Stimulated activated CD4-positive, alpha-beta T cell treated with anti-CD3 and anti-CD28 coated beads, Interleukin-1b, Interleukin-23, amount 100 ng/mL, for 1 hour (primary cell): ENCODE measurements at places on chromosomes 16 and 17.

DNA sequence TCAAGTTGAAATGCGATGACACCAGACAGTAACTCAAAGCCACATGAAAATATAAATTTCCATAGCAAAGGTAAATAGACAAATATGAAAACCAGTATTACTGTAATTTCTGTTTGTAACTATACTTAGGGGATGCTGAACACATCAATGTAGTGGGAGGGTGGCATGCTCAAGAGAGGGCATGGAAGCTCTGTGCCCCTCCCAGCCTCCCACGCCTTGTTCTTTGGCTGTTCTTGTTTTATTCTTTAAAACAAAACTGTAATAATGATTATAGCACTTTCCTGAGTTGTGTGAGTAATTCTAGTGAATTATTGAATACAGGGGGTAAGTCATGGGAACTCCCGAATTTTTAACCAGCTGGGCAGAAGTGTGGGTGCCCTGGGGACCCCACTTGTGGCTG is 11.0 kb upstream of the GPT2 start:
- no peak for DNase-seq

DNA sequence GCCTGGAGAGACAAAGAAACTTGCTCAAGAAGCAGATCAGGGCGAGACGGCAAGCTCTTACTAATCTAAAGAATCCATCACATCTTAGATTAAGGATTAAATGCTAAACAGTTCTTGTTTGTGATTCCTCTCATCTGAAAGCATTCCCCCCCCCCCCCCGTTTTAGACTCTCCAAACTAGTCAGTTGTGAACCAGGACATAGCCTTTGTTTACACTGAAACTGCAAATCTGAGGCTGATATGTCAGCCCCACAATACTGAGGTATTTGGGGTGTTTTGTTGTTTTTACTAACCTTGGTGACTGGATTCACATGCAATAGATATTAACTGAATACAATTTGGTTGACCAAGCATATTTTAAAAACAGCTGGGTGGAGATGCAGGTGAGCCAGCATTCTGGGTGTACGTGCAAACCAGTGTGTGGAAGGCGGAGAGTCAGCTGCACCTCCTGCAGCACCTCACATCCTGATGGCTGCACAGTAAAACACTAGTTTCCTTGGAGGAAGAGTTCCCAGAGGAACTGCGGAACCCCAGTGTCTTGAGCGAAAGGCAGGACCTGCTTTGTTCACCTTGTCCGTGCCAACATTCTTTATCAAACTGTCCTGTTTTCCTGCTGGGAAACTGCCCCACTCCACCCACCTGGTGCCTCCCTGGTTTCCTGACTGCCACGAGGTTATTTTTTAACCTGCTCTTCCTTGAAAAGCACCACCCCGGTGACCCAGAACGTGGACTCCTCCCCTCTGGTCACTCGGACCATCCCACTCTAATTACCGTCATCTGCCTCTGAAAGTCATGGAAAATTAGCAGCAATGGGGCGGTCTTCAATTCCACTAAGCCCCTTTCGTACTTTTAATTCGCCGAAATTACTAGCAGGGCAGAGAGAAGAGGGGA is 1.2 kb upstream of the YPEL2 start:
- no peak for DNase-seq

DNA sequence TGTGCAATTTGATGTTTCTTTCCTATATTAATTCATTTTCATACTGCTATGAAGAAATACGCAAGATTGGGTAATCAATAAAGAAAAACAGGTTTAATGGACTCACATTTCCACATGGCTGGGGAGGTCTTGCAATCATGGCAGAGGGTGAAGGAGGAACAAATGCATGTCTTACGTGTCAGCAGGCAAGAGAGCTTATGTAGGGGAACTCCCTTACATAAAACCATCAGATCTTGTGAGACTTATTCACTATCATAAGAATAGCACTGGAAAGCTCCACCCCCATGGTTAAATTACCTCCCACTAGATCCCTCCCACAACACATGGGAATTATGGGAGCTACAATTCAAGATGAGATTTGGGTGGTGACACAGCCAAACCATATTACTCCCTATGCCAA is 418.9 kb upstream of the MAF start:
- DNase-seq, result no peak

- DNase-seq, result no peak
Observed at GRCh38 chr16:73022534-73022933, 25.4 kb downstream of the ZFHX3 start.

GRCh38 chr17:76957678-76958464 is 89.7 kb downstream of the MGAT5B start:
- no peak for DNase-seq

DNA sequence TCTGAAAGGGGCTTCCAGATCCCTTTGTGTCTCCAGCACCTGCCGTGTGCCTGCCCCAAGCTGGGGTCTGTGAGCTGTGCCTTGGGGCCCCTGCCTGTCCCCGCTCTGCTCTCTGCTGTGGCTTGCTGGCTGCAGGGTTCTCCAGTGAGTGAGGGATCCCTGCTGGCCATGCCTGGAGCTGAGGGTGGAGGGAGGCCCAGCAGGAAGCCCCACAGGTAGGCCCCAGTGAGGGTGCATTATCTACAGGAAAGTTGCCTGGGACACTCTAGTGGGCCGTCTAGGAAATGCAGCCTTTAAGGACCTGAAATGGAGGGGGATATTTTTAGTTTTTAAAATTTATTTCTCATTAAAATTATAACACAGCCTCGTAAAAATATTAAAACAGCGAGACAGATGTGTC is 50.9 kb downstream of the JPH3 start:
- DNase-seq, result no peak

DNA sequence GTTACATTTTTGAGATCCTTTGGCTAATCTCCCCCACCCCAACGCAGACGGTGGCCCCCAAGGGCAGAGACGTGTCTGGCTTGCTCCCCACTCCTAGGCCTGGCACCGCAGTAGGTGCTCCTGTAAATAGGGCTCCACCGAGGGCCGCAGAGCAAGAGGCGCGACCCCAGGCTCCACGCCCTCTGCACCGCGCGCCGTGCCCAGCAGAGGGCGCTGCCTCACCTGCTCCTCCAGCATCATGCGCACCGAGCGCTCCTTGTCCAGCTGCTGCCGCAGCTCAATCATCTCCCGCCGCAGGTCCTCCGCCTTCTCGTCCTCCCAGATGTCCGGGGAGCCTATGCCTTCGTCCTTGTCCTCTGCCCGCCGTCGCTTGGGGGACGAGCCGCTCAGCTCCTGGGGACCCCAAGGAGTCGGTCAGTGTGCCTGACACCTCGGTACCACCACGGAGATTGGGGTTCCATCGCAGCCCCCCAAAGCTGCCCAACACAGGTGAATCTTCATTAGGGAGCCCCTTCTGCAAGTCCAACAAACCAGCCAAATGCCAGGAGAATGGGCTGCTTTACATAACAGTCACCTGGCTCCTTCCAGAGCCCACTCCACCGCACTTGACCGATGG is 11.2 kb downstream of the TFAP4 start:
- DNase-seq, result peak; percentile 19

- no peak for DNase-seq
Observed at GRCh38 chr16:2015117-2015946, 4.3 kb upstream of the NPW start.

GRCh38 chr17:17256316-17256715 is 19.3 kb upstream of the FLCN start:
- no peak for DNase-seq

- DNase-seq, result no peak
Observed at GRCh38 chr17:65553009-65553645, 8.3 kb downstream of the AXIN2 start.

DNA sequence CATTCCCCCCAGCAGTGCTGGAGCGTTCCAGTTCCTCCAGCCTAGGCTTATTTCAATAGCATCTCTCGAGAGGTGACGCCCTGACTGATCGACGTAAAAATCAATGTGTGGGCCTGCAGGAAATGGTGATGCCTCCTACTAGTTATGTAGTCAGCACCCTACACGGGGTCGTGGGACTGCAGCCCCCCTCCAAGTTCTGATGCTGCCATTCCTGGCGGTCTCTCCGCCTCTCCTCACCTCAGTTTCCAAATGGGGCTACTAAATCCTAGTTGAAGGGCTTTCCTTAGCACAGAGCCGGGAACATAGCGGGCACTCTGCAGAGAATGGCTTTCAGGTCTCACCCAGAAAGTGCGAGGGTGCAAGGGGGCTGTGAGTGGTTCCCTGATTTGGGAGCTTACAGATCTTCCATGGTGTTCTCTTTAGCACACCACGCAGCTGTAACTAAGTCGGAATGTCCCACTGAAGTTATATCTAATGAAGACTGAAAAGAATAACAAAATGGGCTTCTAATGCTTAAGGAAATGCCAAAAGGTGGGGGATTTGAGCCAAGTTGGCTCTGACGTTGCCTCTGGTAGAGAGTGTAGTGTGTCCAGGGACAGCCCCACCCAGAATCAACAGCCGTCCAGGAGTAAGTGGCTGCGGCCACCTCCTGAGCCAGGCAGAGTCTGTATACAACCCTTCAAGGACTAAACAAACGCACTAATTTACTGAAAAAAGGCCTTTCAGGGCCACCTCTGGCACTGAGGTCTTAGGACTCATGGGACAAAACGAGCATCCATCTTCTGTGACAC is 299.7 kb upstream of the FOXF1 start:
- DNase-seq, result no peak

- no peak for DNase-seq
Observed at GRCh38 chr16:48426244-48427141, 41.3 kb upstream of the SIAH1 start.

DNA sequence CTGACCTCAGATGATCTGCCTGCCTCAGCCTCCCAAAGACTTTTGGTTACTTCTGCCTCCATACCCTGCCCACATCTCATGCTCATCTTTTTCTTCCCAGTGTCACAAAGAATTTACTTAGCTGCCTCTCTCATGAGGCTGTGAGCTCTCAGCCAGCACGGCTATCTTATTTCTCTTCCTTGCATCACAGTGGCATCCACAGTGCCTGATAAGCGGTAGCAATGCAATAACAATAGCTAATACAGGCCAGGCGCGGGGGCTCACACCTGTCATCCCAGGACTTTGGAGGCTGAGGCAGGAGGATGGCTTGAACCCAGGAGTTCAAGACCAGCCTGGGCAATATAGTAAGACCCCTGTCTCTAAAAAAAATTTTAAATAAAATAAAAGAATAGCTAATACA is 15.5 kb upstream of the MARVELD3 start:
- DNase-seq, result no peak

DNA sequence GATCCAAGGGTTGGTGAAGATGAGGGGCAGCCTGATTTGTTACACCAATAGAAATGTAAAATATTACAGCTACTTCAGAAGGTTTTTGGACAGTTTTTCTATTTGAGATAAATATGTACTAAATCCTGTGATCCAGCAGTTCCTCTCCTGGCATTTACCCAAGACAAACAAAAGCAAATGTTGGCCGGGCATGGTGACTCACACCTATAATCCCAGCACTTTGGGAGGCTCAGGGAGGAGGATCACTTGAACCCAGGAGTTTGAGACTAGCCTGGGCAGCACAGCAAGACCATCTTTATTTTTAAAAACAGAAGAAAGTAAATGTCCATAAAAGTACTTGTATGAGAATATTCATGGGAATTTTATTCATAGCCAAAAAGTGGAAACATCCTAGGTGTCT is 64.8 kb upstream of the MRC2 start:
- DNase-seq, result no peak

- no peak for DNase-seq
Observed at GRCh38 chr16:80025236-80025635, 424.7 kb upstream of the MAF start.

- peak; percentile 76 for DNase-seq
Observed at GRCh38 chr16:30984669-30985400, at the start of gene HSD3B7. TSS of gene HSD3B7 (plus strand) at chr16:30985207. CDS start at chr16:30985659, 452 bp downstream.

DNA sequence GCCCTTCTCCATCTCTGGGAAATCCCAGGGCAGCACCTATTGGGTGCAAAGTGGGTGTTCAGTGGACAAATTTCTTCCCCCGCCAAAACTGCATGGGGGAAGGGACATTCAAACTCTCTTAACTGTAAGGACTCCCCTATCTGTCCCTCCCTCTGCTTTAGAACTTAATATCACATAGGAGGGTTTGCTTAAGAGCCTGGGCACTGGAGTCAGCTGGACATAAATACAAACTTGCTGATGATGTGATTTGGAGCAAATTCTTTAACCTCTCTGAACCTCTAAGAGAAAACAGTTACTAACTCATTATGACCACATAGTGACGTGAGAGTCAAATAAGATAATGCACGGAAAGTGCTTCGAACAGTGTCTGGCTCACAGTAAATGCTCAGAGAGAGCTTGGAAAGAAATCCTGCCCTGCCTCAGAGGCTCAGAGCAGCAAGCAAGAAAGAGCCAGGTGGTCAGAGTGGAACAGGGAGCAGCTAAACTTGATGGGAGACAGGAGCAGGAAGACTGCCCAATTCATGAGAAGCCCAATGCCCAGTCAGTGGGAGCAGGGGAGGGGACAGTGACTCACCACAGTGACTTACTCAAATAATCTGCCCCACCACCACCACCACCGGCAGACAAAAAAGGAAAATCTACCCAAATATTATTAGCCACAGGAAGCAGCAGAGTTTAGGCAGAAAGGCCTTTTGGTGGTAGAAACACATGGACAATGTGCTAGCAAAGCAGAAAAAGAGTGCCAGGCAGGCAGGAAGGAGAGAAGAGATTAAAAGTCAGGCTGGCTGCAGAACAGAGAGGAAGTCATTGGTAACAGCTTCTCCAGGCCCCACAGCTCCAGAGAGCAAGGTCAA is 23.9 kb upstream of the CCL1 start:
- no peak for DNase-seq

DNA sequence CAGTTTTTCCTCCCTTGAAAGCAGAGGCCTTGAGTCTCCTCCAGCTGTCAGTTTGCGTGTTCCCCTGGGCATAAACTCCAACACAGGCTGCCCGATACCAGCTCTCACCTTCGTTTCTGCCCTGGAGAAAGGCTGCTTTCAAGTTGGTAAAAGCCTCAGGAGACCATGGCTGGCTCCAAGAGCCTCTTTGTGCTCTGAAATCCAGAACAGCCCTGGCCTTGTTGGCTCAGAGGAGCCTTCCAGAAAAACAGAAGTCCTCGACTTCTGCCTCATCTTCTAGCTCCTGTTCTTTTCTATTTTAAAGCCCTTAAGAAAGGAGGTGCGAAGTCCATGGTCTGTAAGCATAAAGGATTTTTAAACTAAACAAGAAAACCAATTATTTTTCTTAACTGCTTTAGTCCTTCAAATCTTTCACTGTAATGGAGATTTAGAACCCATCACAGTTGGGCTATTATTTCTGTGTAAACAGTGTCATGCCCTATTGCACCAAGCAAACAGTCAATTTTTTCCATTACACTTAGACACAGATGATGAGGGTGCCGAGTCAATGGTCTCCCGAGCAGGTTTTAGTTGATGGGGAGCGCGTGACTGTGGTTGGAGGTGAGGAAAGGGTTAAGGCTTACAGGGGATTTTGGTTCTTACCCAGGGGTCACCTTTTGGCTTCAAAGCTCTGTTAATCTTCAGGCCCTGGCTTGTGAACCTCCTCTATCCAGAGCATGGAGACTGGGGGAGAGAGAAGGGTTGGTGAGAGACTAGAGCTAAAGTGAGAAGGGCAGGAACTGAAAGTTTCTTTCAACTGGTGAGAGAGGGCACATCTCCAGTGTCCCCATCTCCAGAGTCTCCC is 212.8 kb downstream of the MSI2 start:
- no peak for DNase-seq

GRCh38 chr17:63600569-63601438 is at the start of gene TACO1:
TSS of gene TACO1 (plus strand) at chr17:63600895. CDS start at chr17:63601084, 189 bp downstream.
- peak; percentile 39 for DNase-seq
